ENCODE measurements at places on chromosomes 3 and 15. TPM values are rescaled to one million over a fixed set of nuclear protein-coding genes. Genes with fewer than 3 reads are reported as not detected.

DNA sequence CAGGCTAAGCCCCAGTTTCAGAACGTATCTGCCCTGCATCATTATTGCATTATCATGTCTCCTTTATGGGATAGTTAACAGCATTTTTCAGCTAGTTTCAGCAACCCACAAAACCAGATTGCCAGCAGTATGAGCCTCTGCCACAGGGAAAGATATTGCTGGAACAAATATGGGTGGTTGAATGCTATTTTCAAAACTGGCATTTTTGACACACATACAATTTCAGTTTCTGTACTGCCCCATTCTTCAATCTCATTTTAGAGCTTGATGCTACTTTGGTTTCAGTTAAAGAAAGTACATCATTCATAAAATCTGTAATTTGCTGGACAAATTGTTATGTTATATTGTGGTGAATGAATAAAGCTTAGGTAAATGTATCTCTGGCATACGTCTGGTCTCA, 1037.5 kb downstream of the NAALADL2 start:
- DNase-seq = no peak
- no peaks in the 10 kb centered on the region for H3K4me1 ChIP-seq
- H3K27ac ChIP-seq = no peak overlapping the region
- H3K36me3 ChIP-seq = no peaks in the 10 kb centered on the region
- no peaks in the 10 kb centered on the region for H3K27me3 ChIP-seq
- no peak overlapping the region for H3K4me3 ChIP-seq

GRCh38 chr3:78917536-78917935, 850.3 kb downstream of the ROBO1 start:
- no peaks in the 10 kb centered on the region for H3K4me1 ChIP-seq
- H3K27me3 ChIP-seq = no peaks in the 10 kb centered on the region
- H3K4me3 ChIP-seq = no peak overlapping the region
- H3K36me3 ChIP-seq = no peaks in the 10 kb centered on the region

GRCh38 chr15:79853492-79854328, 43.1 kb downstream of the MTHFS start:
- no peaks in the 10 kb centered on the region for H3K4me1 ChIP-seq
- no peak overlapping the region for H3K4me3 ChIP-seq
- no peak overlapping the region for H3K27ac ChIP-seq
- no peaks in the 10 kb centered on the region for H3K27me3 ChIP-seq

- H3K4me3 ChIP-seq = no peak overlapping the region
Measured at GRCh38 chr15:41862515-41863116, 24.0 kb downstream of the PLA2G4B start.

- no peak overlapping the region for H3K27ac ChIP-seq
- no peaks in the 10 kb centered on the region for H3K27me3 ChIP-seq
- no peaks in the 10 kb centered on the region for H3K36me3 ChIP-seq
- no peak overlapping the region for H3K4me3 ChIP-seq
Measured at GRCh38 chr3:188396251-188396650, 242.3 kb downstream of the LPP start.

GRCh38 chr3:153625506-153625905, 463.5 kb downstream of the RAP2B start:
- H3K4me3 ChIP-seq = no peak overlapping the region
- DNase-seq = no peak
- no peaks in the 10 kb centered on the region for H3K36me3 ChIP-seq
- no peak overlapping the region for H3K27ac ChIP-seq

DNA sequence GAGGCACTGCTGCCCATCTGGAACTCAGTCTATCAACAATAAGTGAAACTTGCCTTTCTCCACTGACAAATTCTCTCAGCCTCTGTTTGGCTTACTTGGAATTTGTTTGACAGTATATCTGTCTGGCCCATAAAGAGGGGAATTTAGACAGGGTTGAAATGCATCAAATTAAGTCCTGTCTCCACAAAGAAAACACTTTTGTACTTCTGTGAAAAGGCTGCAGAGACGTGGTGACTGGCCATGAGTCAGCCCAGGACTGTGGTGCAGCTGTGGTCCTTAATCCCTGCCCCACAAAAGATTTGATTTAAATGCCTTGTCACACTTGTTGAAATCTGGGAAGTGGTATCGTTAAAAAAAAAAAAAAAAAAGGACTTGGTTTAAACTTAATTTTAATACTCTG, 47.5 kb downstream of the RYR3 start:
- H3K4me1 ChIP-seq = no peaks in the 10 kb centered on the region
- H3K36me3 ChIP-seq = no peaks in the 10 kb centered on the region
- DNase-seq = no peak
- H3K27ac ChIP-seq = no peak overlapping the region
- no peaks in the 10 kb centered on the region for H3K27me3 ChIP-seq
- H3K4me3 ChIP-seq = no peak overlapping the region

- no peak overlapping the region for H3K4me3 ChIP-seq
- no peaks in the 10 kb centered on the region for H3K27me3 ChIP-seq
- no peaks in the 10 kb centered on the region for H3K36me3 ChIP-seq
- H3K4me1 ChIP-seq = peaks cover under 1% of the 10 kb centered on the region
- DNase-seq = no peak
Measured at GRCh38 chr15:41955807-41956525, 16.4 kb downstream of the EHD4 start.

GRCh38 chr15:66387163-66388042, 691 bp downstream of the MAP2K1 start:
- peaks cover 7% of the 10 kb centered on the region for H3K4me1 ChIP-seq
- H3K4me3 ChIP-seq = peak overlapping the region; percentile 86
- no peaks in the 10 kb centered on the region for H3K36me3 ChIP-seq
- DNase-seq = peak; percentile 37
- peak overlapping the region; percentile 94 for H3K27ac ChIP-seq
- no peaks in the 10 kb centered on the region for H3K27me3 ChIP-seq

- DNase-seq = no peak
- peaks cover 4% of the 10 kb centered on the region for H3K4me1 ChIP-seq
- H3K27me3 ChIP-seq = no peaks in the 10 kb centered on the region
- H3K27ac ChIP-seq = peak overlapping the region; percentile 81
- no peak overlapping the region for H3K4me3 ChIP-seq
- H3K36me3 ChIP-seq = peaks cover 5% of the 10 kb centered on the region
Measured at GRCh38 chr3:52051444-52051843, 4.9 kb downstream of the DUSP7 start.

- H3K4me3 ChIP-seq = no peak overlapping the region
- H3K27ac ChIP-seq = no peak overlapping the region
- no peaks in the 10 kb centered on the region for H3K4me1 ChIP-seq
- no peak for DNase-seq
Measured at GRCh38 chr3:120931593-120931992, 23.6 kb downstream of the STXBP5L start.

DNA sequence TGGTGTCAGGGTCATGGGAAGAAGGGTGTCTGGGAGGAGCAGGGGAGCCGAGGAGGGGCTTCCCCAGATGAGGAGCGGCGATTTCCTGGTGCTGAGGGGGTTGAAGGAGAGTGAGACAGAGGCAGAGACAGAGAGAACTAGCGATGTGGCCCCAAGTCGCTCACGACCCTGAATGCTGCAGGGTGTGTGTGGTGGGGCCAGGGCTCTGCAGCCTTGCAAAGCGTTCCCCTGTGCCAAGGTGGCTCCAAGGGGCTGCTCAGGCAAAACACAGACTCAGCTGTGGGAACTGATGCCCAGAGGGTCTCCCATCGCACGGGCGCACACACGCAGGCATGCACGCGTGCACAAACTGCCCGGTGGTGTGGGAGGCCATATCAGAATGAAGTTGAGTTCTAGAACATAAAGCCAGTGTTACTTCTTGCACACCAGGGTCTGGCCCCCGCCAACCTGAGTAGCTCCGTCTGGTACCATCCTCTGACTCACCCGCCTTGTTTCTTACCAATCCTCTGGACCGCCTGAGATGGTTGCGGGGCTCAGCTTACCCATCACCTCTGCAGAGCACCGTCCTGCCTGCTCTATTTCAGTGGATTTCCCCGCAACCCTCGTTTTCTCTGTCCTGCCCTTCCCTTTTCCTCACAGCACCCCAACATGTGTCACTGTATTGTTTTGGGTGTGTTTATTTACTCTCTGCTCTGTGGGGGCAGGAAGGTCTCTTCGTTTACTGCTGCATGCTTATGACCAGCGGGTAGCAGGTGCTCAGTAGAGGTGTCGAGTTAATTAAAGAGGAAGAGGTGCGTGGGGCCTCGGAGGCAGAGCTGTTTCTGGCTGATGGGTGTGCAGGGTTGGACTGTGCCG, 4.5 kb downstream of the MELTF start:
- no peak overlapping the region for H3K4me3 ChIP-seq
- DNase-seq = no peak
- H3K27ac ChIP-seq = no peak overlapping the region
- no peaks in the 10 kb centered on the region for H3K36me3 ChIP-seq
- H3K27me3 ChIP-seq = no peaks in the 10 kb centered on the region

- H3K27me3 ChIP-seq = no peaks in the 10 kb centered on the region
- no peak overlapping the region for H3K4me3 ChIP-seq
- no peak for DNase-seq
- no peaks in the 10 kb centered on the region for H3K36me3 ChIP-seq
Measured at GRCh38 chr3:53726643-53727042, 119.6 kb downstream of the CHDH start.

- H3K27ac ChIP-seq = no peak overlapping the region
- no peak overlapping the region for H3K4me3 ChIP-seq
- no peaks in the 10 kb centered on the region for H3K4me1 ChIP-seq
Measured at GRCh38 chr3:84755860-84756259, 202.9 kb upstream of the CADM2 start.

- H3K27ac ChIP-seq = peak overlapping the region; percentile 89
- no peaks in the 10 kb centered on the region for H3K27me3 ChIP-seq
- no peaks in the 10 kb centered on the region for H3K36me3 ChIP-seq
Measured at GRCh38 chr3:177618873-177619733, 421.8 kb upstream of the TBL1XR1 start.

GRCh38 chr3:85740561-85740960, 781.8 kb downstream of the CADM2 start:
- DNase-seq = no peak
- no peak overlapping the region for H3K4me3 ChIP-seq
- H3K36me3 ChIP-seq = no peaks in the 10 kb centered on the region
- no peaks in the 10 kb centered on the region for H3K4me1 ChIP-seq
- H3K27me3 ChIP-seq = no peaks in the 10 kb centered on the region
- H3K27ac ChIP-seq = no peak overlapping the region

- no peak overlapping the region for H3K4me3 ChIP-seq
- no peaks in the 10 kb centered on the region for H3K27me3 ChIP-seq
- H3K27ac ChIP-seq = no peak overlapping the region
- H3K4me1 ChIP-seq = no peaks in the 10 kb centered on the region
Measured at GRCh38 chr3:127182431-127182830, 10.5 kb upstream of the PRR23E start.

- no peak overlapping the region for H3K4me3 ChIP-seq
- no peak for DNase-seq
- H3K27me3 ChIP-seq = no peaks in the 10 kb centered on the region
Measured at GRCh38 chr15:40429068-40429710, 11.6 kb upstream of the BAHD1 start.

Gene CORO2B
- 1.4 TPM for total RNA-seq

Gene KLF15
- 72.6 TPM for total RNA-seq

Gene EBLN2
- total RNA-seq = 4.1 TPM

Gene ACSBG1
- 7.4 TPM for total RNA-seq

Gene TRH
- total RNA-seq = not detected

Gene TNFSF10
- total RNA-seq = 126 TPM

All from prostate gland (tissue), 2 donors.